Spleen (tissue), 13 donors: ENCODE measurements at places on chromosomes 13 and 19. TPM values are rescaled to one million over a fixed set of nuclear protein-coding genes. Genes with fewer than 3 reads are reported as not detected.

DNA sequence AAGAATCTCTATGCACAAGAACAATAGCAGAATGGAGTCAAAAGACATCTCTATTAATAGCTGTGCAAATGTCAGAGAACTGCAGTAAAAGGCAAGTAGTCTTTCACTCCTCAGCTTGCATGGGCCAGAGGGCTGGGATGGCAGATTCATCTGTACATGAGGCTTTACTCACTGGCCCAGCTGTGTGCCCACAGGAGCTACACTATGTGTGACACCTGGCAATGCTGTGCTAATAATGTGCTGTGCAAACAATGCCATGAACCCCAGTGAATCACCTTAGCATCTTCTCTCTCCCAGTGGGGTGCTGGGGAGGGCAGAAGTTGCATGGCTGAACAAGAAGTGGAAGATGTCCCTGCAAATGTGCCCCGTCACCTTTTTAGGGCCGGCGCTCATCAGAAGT is 73.1 kb downstream of the KL start:
- H3K4me3 ChIP-seq = no peak overlapping the region
- no peaks in the 10 kb centered on the region for H3K27me3 ChIP-seq
- H3K4me1 ChIP-seq = peaks cover 5% of the 10 kb centered on the region
- no peak overlapping the region for H3K27ac ChIP-seq
- H3K36me3 ChIP-seq = no peaks in the 10 kb centered on the region

DNA sequence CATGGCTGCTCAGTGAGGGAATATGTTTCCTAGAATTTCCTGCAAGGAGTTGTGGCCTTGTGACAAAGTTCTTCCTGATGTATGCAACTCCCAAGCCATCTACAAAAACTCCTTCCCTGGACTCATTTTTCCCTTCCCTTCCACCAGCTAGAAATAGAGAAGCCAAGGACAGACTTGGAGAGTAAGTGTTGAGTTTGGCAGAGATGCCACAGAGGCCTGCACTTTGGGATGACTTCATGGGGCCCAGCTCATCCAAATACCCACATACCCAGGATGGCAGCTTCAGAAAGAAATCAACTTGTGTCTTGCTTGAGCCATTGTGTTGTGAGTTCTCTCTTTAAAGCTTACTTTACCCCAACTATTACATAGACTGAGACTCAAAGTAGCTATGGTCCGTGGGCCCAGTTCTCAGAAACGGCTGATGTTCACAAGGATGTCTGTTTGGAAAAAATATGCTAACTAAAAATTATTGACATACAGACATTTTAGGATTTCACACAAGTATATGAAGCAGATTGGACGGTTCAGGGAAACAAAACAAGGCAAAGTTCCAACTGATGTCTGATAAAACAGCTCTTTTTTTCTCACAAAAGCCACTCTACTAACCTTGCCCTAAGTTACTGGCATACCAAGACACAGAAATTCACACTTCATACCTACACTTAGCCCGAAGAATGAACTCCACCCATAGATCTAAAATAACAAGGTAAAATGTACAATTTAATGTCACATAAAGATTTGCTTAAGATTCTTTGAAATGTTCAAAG is 107.9 kb downstream of the NALCN start:
- no peak overlapping the region for H3K4me3 ChIP-seq
- no peaks in the 10 kb centered on the region for H3K36me3 ChIP-seq
- no peak overlapping the region for H3K27ac ChIP-seq
- no peaks in the 10 kb centered on the region for H3K27me3 ChIP-seq

- peaks cover 16% of the 10 kb centered on the region for H3K4me1 ChIP-seq
- H3K27ac ChIP-seq = no peak overlapping the region
- H3K4me3 ChIP-seq = no peak overlapping the region
- DNase-seq = no peak
- no peaks in the 10 kb centered on the region for H3K27me3 ChIP-seq
- H3K36me3 ChIP-seq = no peaks in the 10 kb centered on the region
Measured at GRCh38 chr13:51240958-51241357, 18.8 kb downstream of the FAM124A start.

- H3K27me3 ChIP-seq = no peaks in the 10 kb centered on the region
- no peak for DNase-seq
- no peaks in the 10 kb centered on the region for H3K4me1 ChIP-seq
- H3K36me3 ChIP-seq = no peaks in the 10 kb centered on the region
- no peak overlapping the region for H3K4me3 ChIP-seq
- no peak overlapping the region for H3K27ac ChIP-seq
Measured at GRCh38 chr19:2374808-2375207, 14.7 kb downstream of the TMPRSS9 start.

DNA sequence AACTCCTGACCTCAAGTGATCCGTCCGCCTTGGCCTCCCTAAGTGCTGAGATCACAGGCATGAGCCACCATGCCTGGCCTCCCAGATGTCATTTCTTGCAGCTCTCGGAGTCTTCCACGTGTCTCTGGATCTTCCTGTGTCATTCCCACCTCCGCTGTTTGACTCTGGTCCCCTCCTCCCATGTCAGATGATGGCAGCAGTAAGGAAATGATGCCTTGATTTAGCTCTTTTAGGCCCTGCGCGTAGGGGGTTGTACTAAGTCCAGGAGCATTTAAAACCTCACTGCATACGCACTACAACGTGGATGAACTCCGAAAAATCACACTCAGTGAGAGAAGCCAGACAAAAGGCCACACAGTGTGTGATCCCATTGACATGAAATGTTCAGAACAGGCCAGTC is 113.1 kb downstream of the GNG7 start:
- no peak overlapping the region for H3K27ac ChIP-seq
- H3K4me3 ChIP-seq = no peak overlapping the region
- H3K4me1 ChIP-seq = peaks cover 30% of the 10 kb centered on the region
- H3K27me3 ChIP-seq = no peaks in the 10 kb centered on the region
- peak; percentile 8 for DNase-seq
- H3K36me3 ChIP-seq = no peaks in the 10 kb centered on the region

- H3K4me1 ChIP-seq = no peaks in the 10 kb centered on the region
- H3K36me3 ChIP-seq = no peaks in the 10 kb centered on the region
- no peaks in the 10 kb centered on the region for H3K27me3 ChIP-seq
Measured at GRCh38 chr13:73988461-73988860, 145.7 kb downstream of the KLF12 start.

DNA sequence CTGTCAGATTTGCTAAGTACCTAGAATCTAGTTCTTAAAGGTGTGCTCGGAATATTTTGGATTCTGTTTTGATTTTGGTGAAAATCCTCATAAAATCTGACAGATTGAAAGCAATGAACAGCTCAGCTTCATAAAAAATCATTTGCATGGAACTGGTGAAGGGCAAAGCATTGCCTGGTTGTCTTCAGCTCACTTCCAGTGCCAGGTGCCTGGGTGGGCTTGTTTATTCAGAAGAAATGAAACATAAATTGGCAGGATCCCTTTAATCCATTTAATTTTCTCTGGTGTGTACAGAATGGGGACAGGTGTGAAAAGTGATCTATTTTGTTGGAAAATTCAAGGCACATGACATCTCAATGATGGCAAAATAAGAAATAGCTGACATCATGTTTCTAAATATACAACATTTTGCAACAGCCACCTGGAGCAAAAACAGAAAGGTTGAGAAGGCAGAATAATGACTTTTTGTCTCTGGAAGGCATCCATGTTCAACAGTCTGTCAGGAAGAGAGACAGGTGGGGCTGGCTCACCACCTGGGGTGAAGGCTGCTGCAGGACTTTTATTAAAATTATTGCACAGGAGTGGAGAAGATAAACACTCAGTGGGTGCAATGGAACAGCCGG is 52.2 kb downstream of the RFC3 start:
- H3K4me3 ChIP-seq = no peak overlapping the region
- H3K27ac ChIP-seq = no peak overlapping the region
- H3K36me3 ChIP-seq = no peaks in the 10 kb centered on the region

DNA sequence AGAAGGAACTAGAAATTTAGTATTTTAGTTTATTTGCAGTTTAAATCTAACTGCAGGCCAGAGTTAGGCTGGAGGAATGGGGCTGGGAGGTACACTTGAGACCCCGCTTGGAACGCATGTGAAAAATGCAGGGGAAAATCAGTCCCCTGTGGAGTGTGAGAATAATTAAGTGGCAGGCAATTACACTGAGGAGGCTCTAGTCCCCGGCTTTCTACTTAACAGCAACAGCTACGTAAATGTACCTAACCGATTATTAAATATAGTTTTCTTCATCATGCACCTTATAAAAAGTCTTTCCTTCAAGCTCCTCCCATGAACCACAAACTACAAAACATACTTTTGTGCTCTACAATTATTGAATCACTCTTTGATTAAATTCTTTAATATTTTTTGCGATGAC is 804 bp downstream of the ZNF708 start:
- no peaks in the 10 kb centered on the region for H3K27me3 ChIP-seq
- H3K27ac ChIP-seq = peak overlapping the region; percentile 97
- peak overlapping the region; percentile 50 for H3K4me3 ChIP-seq
- H3K36me3 ChIP-seq = no peaks in the 10 kb centered on the region
- DNase-seq = no peak
- peaks cover 14% of the 10 kb centered on the region for H3K4me1 ChIP-seq

DNA sequence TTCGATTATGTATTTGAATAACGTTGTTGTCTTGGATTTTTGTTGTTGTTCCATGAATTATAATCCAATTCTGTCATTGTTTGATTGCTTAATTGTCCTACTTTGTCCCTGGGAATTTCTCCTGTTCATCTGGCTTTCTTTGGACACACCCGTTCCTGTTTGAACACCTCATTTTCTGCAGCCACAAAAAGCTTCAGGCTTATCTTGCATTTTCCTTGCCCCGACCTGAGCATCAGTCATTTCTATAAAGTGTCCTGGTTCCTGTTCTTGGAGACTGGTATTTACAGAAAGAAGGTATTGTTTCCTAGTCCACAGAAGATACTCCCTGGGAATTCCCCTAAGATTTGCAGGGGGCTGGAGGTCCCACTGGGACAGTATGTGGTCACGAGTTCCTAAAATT is 731.8 kb upstream of the ARGLU1 start:
- no peak for DNase-seq
- no peak overlapping the region for H3K27ac ChIP-seq
- no peaks in the 10 kb centered on the region for H3K27me3 ChIP-seq
- no peaks in the 10 kb centered on the region for H3K36me3 ChIP-seq
- H3K4me3 ChIP-seq = no peak overlapping the region

DNA sequence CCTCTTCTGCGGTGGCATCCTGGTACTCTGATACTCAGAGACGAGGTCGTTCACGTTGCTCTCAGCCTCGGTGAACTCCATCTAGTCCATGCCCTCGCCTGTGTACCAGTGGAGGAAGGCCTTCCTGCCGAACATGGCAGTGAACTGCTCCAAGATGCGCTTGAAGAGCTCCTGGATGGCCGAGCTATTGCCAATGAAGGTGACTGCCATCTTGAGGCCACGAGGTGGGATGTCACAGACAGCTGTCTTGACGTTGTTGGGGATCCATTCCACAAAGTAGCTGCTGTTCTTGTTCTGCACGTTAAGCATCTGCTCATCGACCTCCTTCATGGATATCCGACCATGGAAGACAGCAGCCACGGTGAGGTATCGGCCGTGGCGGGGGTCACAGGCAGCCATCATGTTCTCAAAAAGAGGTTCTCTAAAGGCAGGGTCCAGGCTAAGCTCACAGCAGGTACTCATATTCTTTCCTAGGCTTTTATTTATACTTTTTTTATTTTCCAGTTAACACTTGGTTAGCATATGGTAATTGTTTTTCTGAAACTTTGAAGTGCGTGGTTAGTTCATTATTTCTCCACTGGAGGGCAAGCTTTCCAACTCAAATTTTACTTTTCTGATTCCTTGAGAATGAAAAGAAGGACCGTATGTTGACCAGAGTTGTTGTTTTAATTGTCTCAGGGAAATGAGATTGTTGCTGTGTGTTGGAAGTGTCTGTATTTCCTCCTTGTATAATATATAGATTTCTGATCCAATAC is 72.4 kb upstream of the RGCC start:
- no peaks in the 10 kb centered on the region for H3K36me3 ChIP-seq
- no peak for DNase-seq
- no peak overlapping the region for H3K27ac ChIP-seq
- no peaks in the 10 kb centered on the region for H3K27me3 ChIP-seq

- no peak overlapping the region for H3K4me3 ChIP-seq
- no peaks in the 10 kb centered on the region for H3K4me1 ChIP-seq
- H3K27ac ChIP-seq = no peak overlapping the region
- H3K27me3 ChIP-seq = no peaks in the 10 kb centered on the region
- no peak for DNase-seq
Measured at GRCh38 chr13:112374271-112374670, 1.9 kb upstream of the SPACA7 start.

GRCh38 chr13:65529541-65529940 is 1700.6 kb downstream of the PCDH9 start:
- no peak for DNase-seq
- no peak overlapping the region for H3K27ac ChIP-seq
- no peaks in the 10 kb centered on the region for H3K4me1 ChIP-seq
- H3K27me3 ChIP-seq = no peaks in the 10 kb centered on the region
- no peak overlapping the region for H3K4me3 ChIP-seq

DNA sequence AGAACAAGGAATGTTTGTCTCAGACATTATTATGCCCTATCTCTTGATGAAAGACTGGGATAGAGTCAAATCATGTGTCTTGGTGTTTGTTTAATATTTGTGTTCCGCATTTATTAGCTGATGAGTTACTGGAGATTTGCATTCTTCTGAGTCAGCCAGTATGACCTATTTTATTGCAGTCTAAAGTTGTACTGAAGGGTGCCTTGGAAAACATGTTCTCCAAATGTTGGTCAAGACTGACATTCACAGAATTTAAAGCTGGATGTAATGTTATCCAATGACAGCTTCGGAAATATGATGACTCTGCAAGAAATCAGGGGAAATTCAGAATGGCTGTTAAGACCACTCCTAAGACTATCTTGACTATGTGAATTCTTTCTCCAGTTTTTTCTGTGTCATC is 134.0 kb downstream of the KCNRG start:
- H3K4me3 ChIP-seq = no peak overlapping the region
- no peak overlapping the region for H3K27ac ChIP-seq
- H3K27me3 ChIP-seq = no peaks in the 10 kb centered on the region
- no peak for DNase-seq
- no peaks in the 10 kb centered on the region for H3K36me3 ChIP-seq

GRCh38 chr13:80086304-80086721 is 254.6 kb downstream of the SPRY2 start:
- no peak overlapping the region for H3K4me3 ChIP-seq
- peaks cover 9% of the 10 kb centered on the region for H3K4me1 ChIP-seq
- no peaks in the 10 kb centered on the region for H3K27me3 ChIP-seq
- DNase-seq = no peak
- no peak overlapping the region for H3K27ac ChIP-seq

DNA sequence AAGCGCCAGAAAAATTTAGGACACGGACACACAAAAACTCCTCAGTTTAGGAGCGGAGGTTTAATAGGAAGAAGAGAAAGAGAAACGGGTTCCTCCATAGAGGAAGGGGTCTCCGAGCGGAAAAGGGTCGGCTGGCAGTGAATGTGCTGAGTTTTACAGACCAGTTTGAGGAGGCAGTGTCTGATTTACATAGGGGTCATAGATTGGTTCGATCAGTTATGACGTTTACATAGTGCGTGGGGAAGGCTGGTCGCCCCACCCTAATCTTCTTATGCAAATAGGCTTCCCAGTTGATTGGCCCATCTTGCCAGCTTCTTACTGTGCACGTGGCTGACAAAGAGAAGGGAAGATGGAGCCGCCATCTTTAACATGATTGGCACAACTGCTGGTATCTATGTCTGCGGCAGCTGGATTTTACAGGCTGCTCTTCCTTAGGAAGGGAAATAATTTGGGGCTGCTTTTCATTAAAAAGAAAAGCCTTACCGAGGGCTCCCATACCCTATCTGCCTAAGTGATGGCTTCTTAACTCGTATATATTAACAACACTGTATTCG is 1.2 kb upstream of the ZNF225 start:
- peak overlapping the region; percentile 80 for H3K4me3 ChIP-seq
- peaks cover 10% of the 10 kb centered on the region for H3K4me1 ChIP-seq

Gene SIGLEC9
- 50.4 TPM for total RNA-seq

GRCh38 chr19:19451429-19452242 is 46.2 kb downstream of the GATAD2A start:
- no peaks in the 10 kb centered on the region for H3K27me3 ChIP-seq
- peak overlapping the region; percentile 76 for H3K27ac ChIP-seq
- peaks cover 100% of the 10 kb centered on the region for H3K4me1 ChIP-seq
